Uterine smooth muscle cell (primary cell): ENCODE measurements at places on chromosomes 13 and 19. TPM values are rescaled to one million over a fixed set of nuclear protein-coding genes. Genes with fewer than 3 reads are reported as not detected.

KASH5 gene
- not detected in 2 replicates for total RNA-seq

ADAMTSL5 gene
- 3.1 and 6.6 TPM in 2 replicates for total RNA-seq

ZNF865 gene
- 1.00 and 1.2 TPM in 2 replicates for total RNA-seq

ASF1B gene
- 7.2 and 24.0 TPM in 2 replicates for total RNA-seq

CEACAM3 gene
- not detected in 2 replicates for total RNA-seq

RNASEH2B gene
- total RNA-seq, result 42.7 and 55.9 TPM in 2 replicates

ZNF681 gene
- 0.50 and 0.77 TPM in 2 replicates for total RNA-seq

FCER2 gene
- total RNA-seq, result not detected in 2 replicates

RASAL3 gene
- total RNA-seq, result 0.12 TPM in 1 of 2 replicates, not detected in the other

PCDH9 gene
- total RNA-seq, result 3.2 and 3.6 TPM in 2 replicates

C13orf42 gene
- not detected in 2 replicates for total RNA-seq

TMEM150B gene
- not detected in 2 replicates for total RNA-seq

C1QTNF9 gene
- total RNA-seq, result under 0.01 TPM in 1 of 2 replicates, not detected in the other

ATP1A3 gene
- total RNA-seq, result 0.11 and 0.37 TPM in 2 replicates

NLRP9 gene
- total RNA-seq, result not detected in 2 replicates

CACNG8 gene
- total RNA-seq, result under 0.01 TPM in 2 replicates

PCCA gene
- 30.3 and 38.0 TPM in 2 replicates for total RNA-seq

NDUFA7 gene
- 12.5 and 15.1 TPM in 2 replicates for total RNA-seq

POSTN gene
- 13.1 and 38.5 TPM in 2 replicates for total RNA-seq

CAMSAP3 gene
- not detected in 2 replicates for total RNA-seq

NLRP11 gene
- total RNA-seq, result not detected in 2 replicates

SMAD9 gene
- total RNA-seq, result 2.1 and 3.1 TPM in 2 replicates

RASIP1 gene
- total RNA-seq, result 0.44 and 0.87 TPM in 2 replicates

IGFL3 gene
- total RNA-seq, result not detected in 2 replicates

CRX gene
- not detected in 2 replicates for total RNA-seq

C1QTNF9B gene
- 0.37 and 1.2 TPM in 2 replicates for total RNA-seq

KIR2DL3 gene
- not detected in 2 replicates for total RNA-seq
